ENCODE measurements at places on chromosomes 5 and 9. TPM values are rescaled to one million over a fixed set of nuclear protein-coding genes. Genes with fewer than 3 reads are reported as not detected.

Gene GLRA1
- not detected for total RNA-seq

Gene BARHL1
- total RNA-seq = not detected

Gene SLC6A19
- 0.02 TPM for total RNA-seq

Gene ARHGEF39
- total RNA-seq = 11.2 TPM

Gene PMPCA
- total RNA-seq = 88.4 TPM

Gene IFNK
- total RNA-seq = not detected

Gene SH3GL2
- total RNA-seq = 0.04 TPM

Gene DIPK1B
- 0.18 TPM for total RNA-seq

Gene ABHD17B
- 25.2 TPM for total RNA-seq

Gene NR2F1
- 14.0 TPM for total RNA-seq

Gene FOXD4L3
- total RNA-seq = not detected

Gene GABRP
- not detected for total RNA-seq

DNA sequence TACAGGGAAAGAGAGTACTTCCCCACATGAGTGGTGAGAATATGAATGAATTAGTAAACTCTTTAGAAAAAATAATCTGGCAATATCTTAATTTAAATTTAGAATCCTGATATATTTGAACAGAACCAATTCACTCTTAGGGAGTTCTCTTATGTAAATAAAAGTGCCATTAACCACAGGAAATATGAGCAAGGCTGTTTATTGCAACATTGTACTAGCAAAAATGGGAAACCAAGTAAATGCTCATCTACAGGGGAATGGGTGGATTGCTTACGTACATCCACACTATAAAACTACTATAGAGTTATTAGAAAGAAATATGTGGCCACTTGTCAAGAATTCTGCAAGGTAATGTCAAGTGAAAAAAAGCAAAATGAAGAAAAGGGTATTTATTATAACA lies 274.5 kb downstream of the TLE1 start:
- no peak for DNase-seq
- H3K4me3 ChIP-seq = no peak overlapping the region
- no peaks in the 10 kb centered on the region for H3K4me1 ChIP-seq
- no peaks in the 10 kb centered on the region for H3K27me3 ChIP-seq
- no peaks in the 10 kb centered on the region for H3K36me3 ChIP-seq

DNA sequence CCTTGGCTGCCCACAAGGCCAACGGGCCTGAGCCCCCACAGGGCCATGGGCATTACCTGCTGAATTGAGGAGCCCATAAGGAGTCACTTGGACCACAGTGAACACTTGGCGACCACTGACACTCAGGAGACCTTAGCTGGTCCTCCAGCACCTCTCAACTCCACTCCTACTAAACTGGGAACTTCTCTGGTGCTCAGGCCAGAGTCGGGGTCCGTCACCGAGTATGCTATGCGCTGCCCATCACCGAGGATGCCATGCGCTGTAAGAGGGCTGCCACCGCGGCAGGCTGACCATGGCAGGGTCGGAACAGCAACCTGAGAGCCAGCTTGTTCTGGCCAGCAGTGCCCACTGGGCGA lies 600 bp upstream of the SQSTM1 start:
- H3K4me1 ChIP-seq = peaks cover 64% of the 10 kb centered on the region

GRCh38 chr5:82338771-82339373 lies 60.7 kb upstream of the RPS23 start:
- H3K27me3 ChIP-seq = peaks cover 5% of the 10 kb centered on the region
- H3K27ac ChIP-seq = no peak overlapping the region
- peaks cover 12% of the 10 kb centered on the region for H3K4me1 ChIP-seq
- no peak for DNase-seq
- H3K36me3 ChIP-seq = no peaks in the 10 kb centered on the region

GRCh38 chr9:128123451-128124080 lies 4.0 kb downstream of the PTGES2 start:
- no peak overlapping the region for H3K27ac ChIP-seq
- H3K4me3 ChIP-seq = no peak overlapping the region
- DNase-seq = no peak
- H3K27me3 ChIP-seq = no peaks in the 10 kb centered on the region

GRCh38 chr5:57172466-57173318 lies 1.2 kb upstream of the GPBP1 start:
- H3K27ac ChIP-seq = peak overlapping the region; percentile 97
- peaks cover 6% of the 10 kb centered on the region for H3K4me1 ChIP-seq
- H3K27me3 ChIP-seq = no peaks in the 10 kb centered on the region
- no peak for DNase-seq
- no peaks in the 10 kb centered on the region for H3K36me3 ChIP-seq

DNA sequence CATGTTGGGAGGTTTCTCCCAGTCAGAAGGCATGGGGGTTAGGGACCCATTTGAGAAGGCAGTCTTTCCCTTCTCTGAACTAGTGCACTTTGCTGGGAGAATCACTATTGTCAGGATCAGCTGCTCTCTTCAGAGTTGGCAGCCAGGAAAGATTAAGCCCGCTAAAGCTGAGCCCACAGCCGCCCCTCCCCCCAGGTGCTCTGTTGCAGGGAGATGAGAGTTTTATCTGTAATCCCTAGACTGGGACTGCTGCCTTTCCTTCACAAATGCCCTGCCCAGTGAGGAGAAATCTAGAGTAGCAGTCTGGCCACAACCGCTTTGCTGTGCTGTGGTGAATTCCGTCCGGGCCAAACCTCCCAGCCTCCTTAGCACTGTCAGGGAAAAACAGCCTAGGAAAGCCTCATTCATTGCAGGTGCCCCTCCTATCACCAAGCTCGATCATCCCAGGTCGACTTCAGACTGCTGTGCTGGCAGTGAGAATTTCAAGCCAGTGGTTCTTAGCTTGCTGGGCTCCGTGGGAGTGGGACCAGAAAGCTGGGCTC lies 69.8 kb downstream of the CNTLN start:
- DNase-seq = no peak
- H3K27ac ChIP-seq = no peak overlapping the region
- no peaks in the 10 kb centered on the region for H3K27me3 ChIP-seq
- no peak overlapping the region for H3K4me3 ChIP-seq
- H3K36me3 ChIP-seq = no peaks in the 10 kb centered on the region
- H3K4me1 ChIP-seq = no peaks in the 10 kb centered on the region

DNA sequence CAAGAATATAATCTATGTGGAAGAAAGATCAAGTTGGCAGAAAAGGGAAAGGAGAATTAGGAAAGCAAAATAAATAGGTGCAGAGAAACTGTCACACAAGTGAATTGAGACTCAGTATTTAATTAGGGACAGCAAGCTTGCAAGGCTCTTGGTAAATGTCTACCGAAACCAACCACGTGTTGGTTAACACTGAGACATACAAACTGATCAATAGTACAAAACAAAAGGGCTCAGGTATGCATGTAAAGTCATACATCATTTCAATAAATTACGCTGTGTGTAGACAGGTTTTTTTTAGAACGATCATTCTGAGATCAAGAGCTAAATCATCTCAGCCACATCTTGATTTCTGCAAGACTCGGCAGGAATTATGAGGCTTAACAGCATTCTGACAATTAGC lies 225.4 kb downstream of the EBF1 start:
- H3K36me3 ChIP-seq = no peaks in the 10 kb centered on the region
- no peak overlapping the region for H3K27ac ChIP-seq
- no peaks in the 10 kb centered on the region for H3K27me3 ChIP-seq
- no peak for DNase-seq
- H3K4me1 ChIP-seq = no peaks in the 10 kb centered on the region

GRCh38 chr5:66658516-66658915 lies 62.3 kb downstream of the MAST4 start:
- H3K36me3 ChIP-seq = no peaks in the 10 kb centered on the region
- H3K27me3 ChIP-seq = no peaks in the 10 kb centered on the region
- no peak for DNase-seq
- no peak overlapping the region for H3K27ac ChIP-seq
- no peak overlapping the region for H3K4me3 ChIP-seq

DNA sequence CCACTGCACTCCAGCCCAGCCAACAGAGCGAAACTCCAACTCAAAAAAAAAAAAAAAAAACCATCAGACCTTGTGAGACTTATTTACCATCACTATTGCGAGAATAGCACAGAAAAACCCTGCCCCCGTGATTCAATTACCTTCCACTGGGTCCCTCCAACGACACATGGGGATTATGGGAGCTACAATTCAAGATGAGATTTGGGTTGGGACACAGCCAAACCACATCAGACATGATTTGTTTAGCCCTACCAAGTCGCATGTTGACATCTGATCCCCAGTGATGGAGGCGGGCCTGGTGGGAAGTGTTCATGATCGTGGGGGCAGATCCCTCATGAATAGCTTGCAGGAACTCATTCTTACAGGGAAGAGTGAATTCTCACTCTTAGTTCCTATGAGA lies 26.6 kb downstream of the MYO10 start:
- no peaks in the 10 kb centered on the region for H3K36me3 ChIP-seq
- no peak overlapping the region for H3K4me3 ChIP-seq
- H3K27me3 ChIP-seq = no peaks in the 10 kb centered on the region
- no peaks in the 10 kb centered on the region for H3K4me1 ChIP-seq
- H3K27ac ChIP-seq = no peak overlapping the region

DNA sequence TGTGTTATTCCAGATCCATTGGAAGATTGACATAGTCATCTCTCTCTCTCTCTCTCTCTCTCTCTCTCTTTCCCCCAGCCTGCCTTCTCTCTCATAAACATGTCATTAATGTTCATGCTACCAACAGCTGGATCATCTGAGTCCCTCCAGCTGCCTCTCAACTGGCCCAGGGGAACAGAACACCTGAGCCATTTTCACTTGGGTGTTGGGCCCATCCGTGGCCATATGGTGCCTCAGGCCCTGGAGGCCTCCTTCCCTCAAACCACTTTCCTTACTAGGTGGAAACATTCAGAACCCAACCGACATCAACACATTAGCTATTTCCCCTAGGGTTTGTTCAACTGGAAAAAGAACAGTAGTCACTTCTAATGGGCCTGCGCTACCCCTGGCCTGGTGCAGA lies 196.2 kb downstream of the FRMD3 start:
- H3K27me3 ChIP-seq = no peaks in the 10 kb centered on the region
- no peak overlapping the region for H3K4me3 ChIP-seq
- DNase-seq = no peak

DNA sequence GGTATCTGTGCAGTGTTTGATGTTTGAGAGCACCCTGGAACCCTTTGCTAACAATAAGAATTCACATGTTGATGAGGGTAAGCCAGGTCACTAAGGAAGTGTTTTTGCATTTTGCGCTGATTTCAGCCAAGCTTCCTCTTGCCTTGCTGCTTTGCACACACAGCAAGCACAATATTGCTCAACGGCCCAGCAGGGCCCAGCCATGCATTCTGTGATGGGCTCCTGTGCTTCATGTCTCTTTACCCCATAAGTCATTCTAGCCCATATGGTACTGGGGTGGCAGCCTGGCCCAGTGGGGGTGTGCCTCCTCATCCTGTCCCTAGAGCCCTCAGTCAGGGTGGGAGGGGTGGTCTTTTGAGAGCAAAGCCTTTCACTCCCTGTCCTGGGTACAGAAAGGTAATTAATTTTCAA lies 481.3 kb downstream of the GADD45G start:
- DNase-seq = no peak
- H3K4me1 ChIP-seq = no peaks in the 10 kb centered on the region
- H3K36me3 ChIP-seq = no peaks in the 10 kb centered on the region

GRCh38 chr9:20783057-20784038 lies 99.3 kb downstream of the FOCAD start:
- H3K36me3 ChIP-seq = no peaks in the 10 kb centered on the region
- peaks cover 7% of the 10 kb centered on the region for H3K4me1 ChIP-seq
- no peaks in the 10 kb centered on the region for H3K27me3 ChIP-seq
- no peak for DNase-seq
- no peak overlapping the region for H3K27ac ChIP-seq
- H3K4me3 ChIP-seq = no peak overlapping the region

DNA sequence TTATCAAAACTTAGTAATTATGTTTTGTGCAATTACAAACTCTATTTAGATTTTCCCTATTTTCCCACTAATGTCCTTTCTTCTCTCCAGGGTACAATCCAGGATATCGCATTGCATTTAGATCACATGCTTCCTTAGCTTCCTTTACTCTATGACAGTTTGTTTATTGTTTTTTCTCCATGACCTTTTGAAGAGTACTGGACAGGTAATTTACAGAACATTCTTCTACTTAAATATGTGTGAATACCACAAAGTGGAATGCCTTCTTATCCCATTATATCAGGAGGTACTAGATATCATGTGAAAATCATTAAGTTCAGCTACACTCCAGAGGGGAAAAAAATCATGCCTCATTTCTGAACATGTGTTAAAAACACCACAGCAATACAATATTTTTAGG lies 776.6 kb upstream of the CDH9 start:
- H3K4me3 ChIP-seq = no peak overlapping the region
- no peaks in the 10 kb centered on the region for H3K27me3 ChIP-seq
- no peak overlapping the region for H3K27ac ChIP-seq
- DNase-seq = no peak
- no peaks in the 10 kb centered on the region for H3K4me1 ChIP-seq

DNA sequence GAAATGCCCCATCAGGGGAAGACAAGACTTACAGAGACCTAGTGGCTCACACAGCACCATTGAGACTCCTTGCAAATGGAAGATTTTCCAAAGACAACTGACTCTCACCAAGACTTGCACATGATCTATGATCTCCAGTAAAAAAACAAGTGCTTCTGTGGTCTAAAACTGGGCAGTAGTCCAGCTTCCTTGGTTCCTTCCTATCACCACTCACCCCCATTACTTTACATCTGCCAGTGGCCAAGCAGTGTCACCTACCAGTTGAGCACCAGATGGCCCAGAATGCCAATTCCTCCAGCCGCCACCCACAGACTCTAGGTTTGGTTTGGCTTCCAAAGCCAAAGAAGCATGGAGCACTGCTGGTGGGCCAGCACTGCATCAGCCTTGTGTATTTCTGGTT lies 47.7 kb downstream of the SH3TC2 start:
- no peak overlapping the region for H3K27ac ChIP-seq
- DNase-seq = no peak
- H3K4me3 ChIP-seq = no peak overlapping the region
- H3K36me3 ChIP-seq = no peaks in the 10 kb centered on the region
- H3K27me3 ChIP-seq = no peaks in the 10 kb centered on the region

DNA sequence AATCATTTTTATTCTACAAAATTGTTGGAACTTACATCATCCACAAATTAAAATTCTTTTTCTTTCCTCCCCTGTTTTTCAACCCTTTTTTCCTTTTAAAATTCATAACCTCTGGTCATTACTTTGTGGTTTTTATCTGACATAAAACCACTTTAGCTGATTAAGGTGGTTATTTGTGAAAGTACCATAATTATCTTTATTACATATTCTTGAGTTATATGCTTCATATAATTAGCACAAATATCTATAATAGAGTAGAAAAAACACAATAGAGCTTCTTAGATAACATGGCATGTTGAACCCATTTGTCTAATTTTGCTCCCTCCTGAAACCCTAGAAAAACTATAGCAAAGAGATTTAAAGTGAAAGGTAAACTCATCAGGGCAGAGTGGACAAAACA lies 22.9 kb upstream of the PPIC start:
- H3K27ac ChIP-seq = no peak overlapping the region
- H3K4me1 ChIP-seq = no peaks in the 10 kb centered on the region
- H3K4me3 ChIP-seq = no peak overlapping the region

Data from HepG2 (cell line).